ENCODE measurements at places on chromosomes 13 and 19.

- peak; percentile 29 for DNase-seq
Measured at GRCh38 chr19:45524575-45525129, 17.4 kb downstream of the VASP start.

DNA sequence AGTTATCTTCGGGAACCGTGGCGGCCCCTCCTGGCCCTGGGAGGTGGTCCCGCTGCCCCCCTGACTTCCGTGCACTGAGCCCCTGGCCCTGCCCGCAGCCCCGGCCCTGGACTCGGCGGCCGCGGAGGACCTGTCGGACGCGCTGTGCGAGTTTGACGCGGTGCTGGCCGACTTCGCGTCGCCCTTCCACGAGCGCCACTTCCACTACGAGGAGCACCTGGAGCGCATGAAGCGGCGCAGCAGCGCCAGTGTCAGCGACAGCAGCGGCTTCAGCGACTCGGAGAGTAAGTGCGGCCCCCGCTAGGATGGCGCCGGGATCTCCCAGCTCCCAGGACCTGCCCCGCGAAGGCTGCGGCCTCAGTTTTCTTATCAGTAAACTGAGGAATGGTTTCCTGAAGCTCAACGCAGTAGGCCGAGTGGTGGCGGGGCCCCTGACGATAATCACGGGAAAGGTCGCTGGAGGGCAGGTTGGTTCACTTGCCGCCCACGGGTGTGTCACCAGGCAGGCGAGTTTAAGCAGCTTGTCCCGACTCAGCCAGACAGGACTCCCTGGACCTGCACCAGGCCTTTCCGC is 924 bp downstream of the RGCC start:
- peak; percentile 59 for DNase-seq

- DNase-seq, result peak; percentile 91
Measured at GRCh38 chr13:33285420-33286124, at the start of gene STARD13. Gene STARD13, minus strand, starts transcription at chr13:33285755. Its CDS starts 117 bp downstream, at chr13:33285638.

- no peak for DNase-seq
Measured at GRCh38 chr13:72523049-72523448, 204.4 kb downstream of the MZT1 start.

DNA sequence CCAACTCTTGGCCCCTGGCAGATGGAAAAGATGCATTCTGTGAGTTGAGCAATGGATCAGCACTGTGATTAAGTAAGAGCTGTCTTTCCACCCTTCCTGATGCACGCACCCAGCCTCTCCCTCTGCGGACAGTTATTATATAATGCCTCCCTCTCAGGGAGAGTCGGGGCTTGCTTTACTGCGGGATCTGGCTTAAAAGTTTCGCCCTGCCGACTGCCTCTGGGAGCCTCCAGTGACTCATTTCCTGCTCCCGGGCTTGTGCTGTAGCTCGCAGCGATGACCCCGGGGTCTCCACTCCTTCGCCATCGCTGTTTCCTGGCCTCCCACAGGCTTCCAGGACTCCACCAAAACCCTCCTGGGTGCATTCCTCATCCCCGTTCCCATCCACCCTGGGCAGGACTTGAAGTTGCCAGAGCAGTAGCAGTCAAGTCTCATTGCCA is 107.4 kb upstream of the SLC7A1 start:
- peak; percentile 38 for DNase-seq

DNA sequence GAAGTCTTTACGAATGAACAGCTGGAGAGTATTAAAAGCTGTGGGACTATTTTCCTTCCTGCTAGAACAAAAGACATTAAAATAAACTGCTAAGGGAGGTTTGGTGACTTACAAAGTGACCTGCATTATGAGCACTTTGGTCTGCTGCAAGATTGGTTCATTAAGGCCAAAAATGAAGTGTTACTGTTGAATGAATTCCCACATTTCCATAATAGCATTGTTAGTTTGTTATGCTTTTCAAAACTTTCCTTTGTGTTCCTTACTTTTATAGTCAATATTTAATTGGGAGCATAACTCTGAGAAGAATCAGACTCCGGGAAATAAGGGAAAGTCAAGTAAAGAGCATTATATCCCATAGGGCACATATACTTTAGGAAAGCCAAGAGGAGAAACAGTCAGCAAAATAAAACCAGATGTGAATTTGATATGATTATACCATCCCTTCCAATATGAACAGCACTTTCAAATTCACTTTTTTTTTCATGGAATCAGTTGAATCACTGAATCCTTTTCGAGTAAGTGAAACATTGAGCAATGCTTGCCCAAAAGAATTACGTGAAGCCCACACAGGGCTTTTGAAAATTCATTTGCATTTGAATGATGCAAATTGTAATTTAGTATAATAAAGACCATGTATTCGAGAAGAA is 112.6 kb downstream of the KCTD12 start:
- DNase-seq, result no peak

- DNase-seq, result no peak
Measured at GRCh38 chr19:44649578-44650145, 6.0 kb downstream of the PVR start.

DNA sequence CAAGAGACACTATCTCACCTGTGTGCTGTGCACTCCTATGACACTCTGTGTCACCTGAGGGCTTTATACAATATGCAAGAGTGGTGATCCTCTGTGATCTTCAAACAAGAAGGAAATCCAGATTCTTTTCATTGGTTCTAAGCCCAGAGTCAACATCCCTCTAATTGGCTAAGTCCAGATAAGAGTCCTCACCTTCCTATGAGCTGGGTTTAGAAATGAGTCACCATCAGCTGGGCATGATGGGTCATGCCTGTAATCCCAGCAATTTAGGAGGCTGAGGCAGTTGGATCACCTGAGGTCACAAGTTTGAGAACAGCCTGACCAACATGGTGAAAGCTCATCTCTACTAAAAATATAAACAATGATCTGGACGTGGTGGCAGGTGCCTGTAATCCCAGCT is 144.4 kb downstream of the ZNF675 start:
- DNase-seq, result no peak

DNA sequence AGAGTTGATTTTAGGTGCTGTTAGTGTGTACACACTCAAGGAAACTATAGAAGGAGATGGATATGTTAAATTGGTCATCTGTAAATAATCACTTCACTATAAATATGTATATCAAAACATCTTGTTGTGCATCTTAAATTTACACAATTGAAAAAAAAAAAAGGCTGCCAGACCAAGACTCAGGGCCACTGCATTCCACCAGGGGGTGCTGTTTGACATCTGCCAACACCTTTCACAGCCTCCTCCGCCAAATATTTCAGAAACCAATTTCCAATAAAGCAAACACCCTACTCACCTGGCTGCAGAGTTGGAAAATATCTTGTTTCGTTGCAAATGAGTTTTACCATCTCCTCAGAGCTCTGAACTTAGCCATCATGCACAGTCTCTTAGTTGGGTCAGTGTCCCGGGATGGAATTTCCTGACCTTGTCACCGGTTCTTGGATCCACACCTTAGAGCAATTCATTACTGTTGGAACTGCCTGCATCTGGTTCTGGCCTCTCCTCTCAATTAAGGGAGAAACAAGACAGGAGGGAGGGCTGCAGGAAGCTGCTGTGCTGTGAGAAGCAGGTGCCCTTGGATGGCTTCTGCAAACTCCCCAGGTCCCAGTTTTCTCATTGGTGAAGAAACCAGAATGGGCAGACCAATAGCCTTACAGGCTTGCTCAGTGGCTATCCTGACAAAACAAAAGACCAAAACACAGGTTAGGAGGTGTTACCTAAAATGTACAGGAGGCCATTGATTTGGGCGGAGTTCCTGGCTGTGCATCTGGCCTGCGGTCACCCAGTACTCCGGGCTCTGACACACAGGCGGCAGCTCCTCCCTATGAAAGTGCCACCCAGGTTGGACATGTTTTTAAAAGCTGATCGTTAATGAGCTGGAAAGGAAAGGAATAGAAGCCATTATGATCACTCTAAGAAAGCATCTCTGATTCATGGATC is 746.6 kb downstream of the UQCRFS1 start:
- peak; percentile 51 for DNase-seq

DNA sequence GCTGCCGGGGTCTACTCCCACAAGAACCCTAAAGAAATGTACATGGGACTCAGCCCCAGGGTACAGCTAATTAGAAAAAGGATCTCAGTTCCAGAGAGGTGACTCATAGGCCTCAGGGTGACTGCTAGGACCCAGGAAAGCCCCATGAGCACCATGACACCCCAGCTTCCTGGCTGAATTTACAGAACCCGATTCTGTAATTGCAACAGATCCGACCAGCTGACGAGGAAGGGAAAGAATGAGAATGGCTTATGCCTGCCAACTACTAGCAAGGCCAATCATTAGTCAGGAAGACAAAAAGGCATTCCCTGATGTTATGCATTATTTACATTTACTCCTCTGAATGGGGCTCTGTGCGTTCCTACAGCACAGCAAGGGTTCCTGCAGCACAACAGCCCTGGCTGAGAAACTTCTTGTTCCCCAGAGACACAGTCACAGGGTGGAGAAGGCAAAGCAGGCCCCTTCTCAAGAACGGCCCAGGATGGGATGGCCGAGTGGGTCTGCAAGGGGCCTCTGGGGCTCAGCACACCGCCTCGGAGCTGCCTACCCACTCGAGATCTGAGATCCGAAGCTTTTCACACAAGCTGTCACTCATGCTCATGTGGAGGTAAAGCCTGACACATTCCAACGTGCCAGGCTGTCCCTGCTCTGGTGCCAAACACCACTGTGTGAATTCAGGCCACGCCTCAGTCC is 27.2 kb downstream of the PBX4 start:
- DNase-seq, result no peak

GRCh38 chr19:35090506-35091214 is 25.0 kb upstream of the FXYD3 start:
- DNase-seq, result peak; percentile 41

DNA sequence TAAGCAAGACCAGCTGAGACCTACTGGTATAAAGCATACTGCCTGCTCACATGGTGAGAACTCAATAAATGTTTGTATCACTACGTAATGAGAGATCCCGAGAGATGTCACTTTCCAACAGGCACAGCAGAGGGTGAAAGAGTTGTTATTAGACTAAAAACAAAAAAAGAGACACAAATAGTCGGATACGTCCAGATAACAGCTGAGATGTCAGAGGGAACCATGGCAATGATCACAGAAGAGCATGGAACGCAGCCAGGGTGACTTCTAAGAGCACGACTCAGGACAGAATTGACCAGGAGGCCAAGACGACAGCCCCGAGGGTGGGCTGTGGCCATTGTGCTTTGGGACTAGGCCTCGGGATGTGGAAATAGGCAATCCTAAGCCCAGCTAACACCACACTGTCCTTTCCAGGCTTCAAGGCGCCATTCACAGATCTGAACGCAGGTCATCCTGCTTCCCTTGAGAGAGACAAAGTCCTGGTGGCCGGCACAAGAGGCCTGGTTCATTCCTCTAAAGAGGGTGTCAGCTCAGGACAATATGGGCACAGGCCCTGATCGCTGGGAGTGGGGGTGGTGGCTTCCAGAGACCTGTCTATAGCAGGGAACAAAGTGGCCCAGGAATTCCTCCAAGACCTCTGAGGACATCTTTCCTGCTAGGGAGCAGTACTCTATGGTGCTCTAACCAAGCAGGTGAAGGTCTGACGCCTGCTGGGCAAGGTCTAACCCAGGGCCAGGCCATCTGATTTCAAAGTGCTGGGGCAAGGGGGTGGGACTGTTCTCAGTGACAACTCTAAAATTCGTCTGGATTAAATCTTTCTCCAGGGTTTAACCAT is 3.2 kb downstream of the SH3GL1 start:
- DNase-seq, result no peak

- peak; percentile 31 for DNase-seq
Measured at GRCh38 chr19:55646889-55647731, 902 bp upstream of the CCDC106 start.

GRCh38 chr19:46696052-46696451 is 20.9 kb downstream of the PRKD2 start:
- DNase-seq, result no peak

GRCh38 chr19:47045867-47046470 is 2.5 kb downstream of the TMEM160 start:
- DNase-seq, result no peak
